ENCODE measurements at places on chromosomes 3 and 15.

- DNase-seq = no peak
Observed at GRCh38 chr3:32499585-32499984, 3.1 kb downstream of the CMTM6 start.

DNA sequence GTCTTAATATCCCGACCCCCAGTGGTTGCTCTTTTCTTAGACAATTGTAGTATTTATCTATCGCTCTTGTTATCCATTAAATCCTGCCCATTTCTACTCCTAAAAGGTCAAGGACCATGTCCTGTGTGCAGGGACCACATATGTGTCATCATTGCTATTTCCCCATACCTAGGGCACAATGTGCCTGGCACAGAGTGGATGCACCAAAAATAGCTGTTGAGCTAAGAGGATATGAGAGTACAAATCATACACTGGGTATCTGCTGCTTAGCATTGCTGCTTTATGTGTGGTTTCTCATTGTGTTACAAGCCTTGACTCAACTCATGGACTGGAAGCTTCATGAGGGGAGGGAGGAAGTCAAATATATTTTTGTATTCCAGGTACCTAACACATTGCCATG is 3.4 kb upstream of the MITF start:
- DNase-seq = no peak

GRCh38 chr3:127787071-127787490 is 35.2 kb downstream of the MGLL start:
- no peak for DNase-seq

DNA sequence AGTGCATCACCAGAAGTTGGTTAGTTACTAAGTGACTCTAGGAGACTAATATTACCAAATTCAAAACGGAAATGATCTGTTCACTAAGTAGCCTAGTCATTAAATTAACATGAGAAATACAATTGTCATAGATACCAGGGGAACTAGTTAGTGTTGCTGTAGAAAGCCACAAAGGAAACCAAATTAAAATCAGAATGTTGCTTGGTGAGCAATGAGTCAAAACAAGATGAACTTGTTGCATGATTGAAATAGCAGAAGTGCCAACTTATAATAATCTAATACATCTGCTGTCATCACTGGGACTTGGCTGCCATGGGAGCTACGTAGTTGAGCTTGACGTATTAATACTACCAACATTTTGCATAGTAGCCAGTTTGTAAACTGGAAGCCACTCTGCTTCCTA is 458.1 kb downstream of the DIPK2A start:
- no peak for DNase-seq

DNA sequence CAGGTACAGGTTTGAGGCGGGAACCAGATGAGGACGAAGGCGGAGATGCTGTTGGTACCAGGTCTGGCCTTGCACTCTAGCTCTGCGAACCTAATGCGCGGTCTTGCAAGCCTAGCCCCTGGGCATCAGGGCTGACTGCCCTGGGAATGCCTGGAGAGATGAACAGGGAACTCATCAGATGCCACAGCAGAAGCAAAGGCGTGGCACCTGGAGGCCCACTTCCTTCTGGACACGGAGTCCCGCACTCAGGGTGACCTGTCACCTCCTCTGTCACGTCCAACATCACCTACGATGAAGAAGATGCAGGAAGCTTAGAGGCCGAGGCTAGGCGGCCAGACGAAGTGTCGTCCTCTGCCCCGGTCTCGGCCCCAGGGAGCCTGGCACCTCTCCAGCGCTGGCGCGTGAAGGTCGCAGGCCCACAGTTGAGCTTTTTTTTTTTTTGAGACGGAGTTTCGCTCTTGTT is 9.4 kb downstream of the RPLP1 start:
- no peak for DNase-seq

DNA sequence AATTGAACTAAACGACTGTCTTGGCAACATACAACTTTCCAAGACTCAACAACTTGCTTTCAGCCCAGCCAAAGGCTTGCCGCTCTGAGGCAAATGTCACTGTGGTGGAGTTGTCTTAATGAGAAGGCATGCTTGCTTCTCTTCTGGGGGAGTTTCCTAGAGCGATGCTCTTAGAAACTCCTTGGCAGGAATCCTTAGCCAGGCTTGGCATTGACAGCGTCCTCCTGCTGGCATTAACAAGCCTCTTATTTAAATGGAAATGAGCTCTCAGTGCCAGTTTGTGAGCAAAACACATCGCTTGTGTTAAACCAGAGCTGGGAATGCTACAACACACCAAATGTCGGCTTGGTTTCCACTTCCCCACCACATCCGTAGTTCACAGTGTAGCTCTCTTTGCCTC is 265.5 kb upstream of the TPRG1 start:
- DNase-seq = no peak

- no peak for DNase-seq
Observed at GRCh38 chr3:5186858-5187155, 700 bp upstream of the EDEM1 start.

DNA sequence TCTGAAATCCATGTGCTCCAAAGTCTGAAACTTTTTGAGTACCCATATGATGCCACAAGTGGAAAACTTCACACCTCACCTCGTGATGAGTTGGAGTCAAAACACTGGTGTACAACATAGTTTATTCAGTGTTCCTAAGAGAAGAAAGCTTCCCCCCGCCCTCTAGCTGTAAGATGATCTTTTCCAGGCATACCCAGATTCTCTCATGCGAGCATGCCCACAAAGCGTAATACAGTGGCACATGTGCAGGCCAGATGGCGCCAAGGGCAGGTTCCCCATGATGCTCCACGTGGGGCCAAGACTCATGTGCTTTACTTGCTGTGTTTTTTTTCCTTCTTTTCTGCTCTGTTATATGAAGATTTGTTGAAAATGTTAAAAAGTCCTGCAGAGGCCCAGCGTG is 104.9 kb upstream of the LRRFIP2 start:
- DNase-seq = no peak
